ENCODE measurements at places on chromosomes 7 and 10.

- DNase-seq, result no peak
Measured at GRCh38 chr10:132916421-132916841, 25.9 kb downstream of the CFAP46 start.

DNA sequence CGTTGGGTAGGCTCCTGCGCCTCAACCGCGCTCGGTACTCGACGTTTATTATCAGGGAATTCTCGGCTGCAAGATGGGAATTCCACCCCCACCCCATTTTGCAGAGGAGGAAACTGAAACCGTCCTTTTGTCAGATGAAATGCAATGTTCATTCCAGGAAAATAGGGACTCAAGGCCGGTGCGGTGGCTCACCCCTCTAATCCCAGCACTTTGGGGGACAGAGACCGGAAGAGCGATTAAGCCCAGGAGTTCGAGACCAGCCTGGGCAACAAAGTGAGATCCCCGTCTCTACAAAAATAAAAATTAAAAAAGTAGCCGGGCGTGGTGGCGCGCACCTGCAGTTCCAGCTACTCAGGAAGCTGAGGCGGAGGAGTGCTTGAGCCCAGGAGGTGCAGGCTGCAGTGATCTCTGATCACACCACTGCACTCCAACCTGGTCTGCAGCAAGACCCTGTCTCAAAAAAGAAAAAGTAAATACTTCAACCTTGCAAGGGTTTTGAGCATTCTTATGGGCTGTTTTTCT lies 720 bp upstream of the RFC2 start:
- DNase-seq, result no peak

DNA sequence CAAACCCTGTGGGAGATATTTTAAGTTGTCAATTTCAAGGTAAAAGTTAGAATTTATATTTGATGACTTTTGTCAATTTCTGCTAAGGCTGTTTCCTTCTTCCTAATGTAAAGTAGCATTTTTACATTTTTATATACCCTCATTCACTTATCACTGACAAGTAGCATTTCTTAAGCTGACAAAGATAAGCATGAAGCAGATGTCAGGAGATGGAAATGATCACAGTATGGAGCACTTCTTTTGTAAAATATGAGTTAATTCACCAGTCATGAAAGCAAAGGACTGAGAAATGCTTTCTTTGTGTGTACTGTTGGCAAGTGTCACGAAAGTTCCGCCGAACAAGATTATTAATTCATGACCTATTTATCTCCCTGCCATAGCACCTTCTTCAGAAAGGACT lies 503.9 kb downstream of the DNAJB9 start:
- no peak for DNase-seq

DNA sequence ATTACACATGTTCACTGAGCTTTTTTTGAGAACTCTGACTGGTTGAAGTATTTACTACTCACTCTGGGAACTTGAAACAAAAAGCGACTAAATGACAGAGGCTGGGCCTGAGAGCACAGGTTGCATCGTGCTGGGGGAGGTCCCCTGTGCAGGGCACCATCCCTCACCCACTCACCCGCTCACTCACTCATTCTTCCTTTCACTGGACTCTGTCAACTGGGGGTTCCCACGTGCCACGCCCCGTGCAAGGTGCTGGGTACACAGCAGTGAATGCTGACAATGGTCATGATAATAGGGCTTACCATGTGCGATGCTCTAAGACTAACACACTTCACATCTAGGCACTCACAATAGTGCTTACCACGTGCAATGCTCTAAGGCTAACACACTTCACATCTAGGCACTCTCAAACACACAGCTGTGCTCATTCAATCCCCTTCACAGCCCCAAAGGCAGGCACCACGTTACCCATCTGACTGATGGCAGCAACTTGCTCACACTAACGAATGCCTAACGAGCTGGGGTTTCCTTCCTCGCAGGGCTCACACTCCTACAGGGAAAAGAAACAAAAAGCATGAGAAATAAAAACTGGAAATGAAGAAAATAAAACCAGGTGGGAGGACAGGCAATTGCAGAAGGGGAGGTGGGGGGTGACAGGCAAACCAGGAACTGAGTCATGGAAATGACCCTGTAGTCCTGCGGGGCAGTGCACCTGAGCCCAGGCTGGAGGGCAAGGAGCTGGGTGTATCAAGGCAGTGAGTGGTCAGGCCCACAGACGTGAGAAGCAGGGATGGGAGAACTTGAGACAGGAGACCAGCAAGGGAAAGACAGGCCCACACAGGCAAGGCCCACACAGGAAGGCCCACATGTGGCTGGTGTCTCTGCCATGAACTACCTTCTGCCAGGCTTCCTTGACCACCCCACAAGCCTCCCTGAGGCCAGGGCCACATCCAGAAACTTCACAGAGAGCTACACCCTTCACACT lies 147.0 kb upstream of the FAM20C start:
- no peak for DNase-seq

DNA sequence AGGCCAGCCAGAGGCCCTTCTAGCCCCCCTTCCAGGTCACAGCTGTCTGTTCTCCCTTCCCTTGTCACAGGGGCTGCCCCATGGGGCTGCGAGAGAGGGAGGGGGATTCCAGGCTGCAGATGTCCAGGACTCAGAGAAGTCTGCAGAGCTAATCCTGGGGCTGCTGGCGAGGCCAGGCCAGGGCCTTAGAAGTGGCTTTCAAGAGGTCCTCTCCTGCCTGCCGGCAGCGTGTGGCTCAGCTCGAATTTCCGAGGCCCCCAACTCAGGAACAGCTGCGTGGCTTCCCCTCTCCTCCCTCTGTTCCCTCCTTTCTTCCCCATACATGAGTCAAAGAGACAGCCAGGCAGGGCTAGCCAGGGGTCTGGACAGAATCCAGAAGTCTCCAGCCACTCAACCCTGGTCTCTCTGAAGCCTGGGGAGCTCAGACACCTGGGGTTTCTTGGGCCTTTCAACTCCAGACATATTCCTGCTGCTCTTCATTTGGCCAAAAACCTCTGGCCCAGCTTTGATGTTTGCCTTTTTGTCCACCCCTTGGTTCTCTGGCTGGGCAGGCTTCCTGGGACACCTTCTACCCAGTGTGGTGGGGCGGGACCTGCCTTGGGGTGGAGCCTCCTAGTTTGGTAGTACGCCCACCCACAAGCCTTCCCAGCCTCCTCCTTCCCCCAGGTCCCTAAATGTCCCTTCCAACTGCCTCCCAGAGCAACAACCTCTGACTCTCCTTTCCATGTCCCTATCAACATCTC lies 21.8 kb upstream of the EIF5AL1 start:
- no peak for DNase-seq
